ENCODE measurements at places on chromosomes 16 and 17. TPM values are rescaled to one million over a fixed set of nuclear protein-coding genes. Genes with fewer than 3 reads are reported as not detected.

GRCh38 chr17:39212195-39212810 lies 12.2 kb downstream of the RPL19 start:
- no peak overlapping the region for H3K27ac ChIP-seq
- no peak overlapping the region for H3K4me3 ChIP-seq
- no peak for DNase-seq
- H3K36me3 ChIP-seq, result no peaks in the 10 kb centered on the region

GRCh38 chr17:82330322-82331239 lies 3.0 kb downstream of the SECTM1 start:
- H3K27ac ChIP-seq, result no peak overlapping the region
- no peaks in the 10 kb centered on the region for H3K36me3 ChIP-seq
- peaks cover 6% of the 10 kb centered on the region for H3K27me3 ChIP-seq
- H3K4me3 ChIP-seq, result no peak overlapping the region
- H3K4me1 ChIP-seq, result peaks cover 17% of the 10 kb centered on the region

The HSD11B2 gene
- polyA plus RNA-seq, result not detected

The GLIS2 gene
- not detected for polyA plus RNA-seq

- no peaks in the 10 kb centered on the region for H3K4me1 ChIP-seq
- no peak overlapping the region for H3K4me3 ChIP-seq
- DNase-seq, result no peak
- H3K27ac ChIP-seq, result no peak overlapping the region
These were observed 11.1 kb downstream of the ZNF385C start for GRCh38 chr17:42087042-42087701.

The ITGAX gene
- polyA plus RNA-seq, result 47.9 TPM

GRCh38 chr17:80957461-80957941 lies 34.1 kb upstream of the CHMP6 start:
- peaks cover 1% of the 10 kb centered on the region for H3K4me1 ChIP-seq
- H3K27me3 ChIP-seq, result no peaks in the 10 kb centered on the region
- H3K27ac ChIP-seq, result no peak overlapping the region
- DNase-seq, result no peak

GRCh38 chr16:82011199-82011641 lies at the start of gene SDR42E1:
SDR42E1 (minus strand) TSS chr16:82011470; CDS start chr16:82000858, 10,612 bp downstream.
- peak; percentile 53 for DNase-seq
- peak within 1 kb of the TSS; percentile 73 for H3K27ac ChIP-seq
- H3K27me3 ChIP-seq, result peaks cover 13% of the 10 kb centered on the region
- peaks cover 21% of the 10 kb centered on the region for H3K4me1 ChIP-seq

DNA sequence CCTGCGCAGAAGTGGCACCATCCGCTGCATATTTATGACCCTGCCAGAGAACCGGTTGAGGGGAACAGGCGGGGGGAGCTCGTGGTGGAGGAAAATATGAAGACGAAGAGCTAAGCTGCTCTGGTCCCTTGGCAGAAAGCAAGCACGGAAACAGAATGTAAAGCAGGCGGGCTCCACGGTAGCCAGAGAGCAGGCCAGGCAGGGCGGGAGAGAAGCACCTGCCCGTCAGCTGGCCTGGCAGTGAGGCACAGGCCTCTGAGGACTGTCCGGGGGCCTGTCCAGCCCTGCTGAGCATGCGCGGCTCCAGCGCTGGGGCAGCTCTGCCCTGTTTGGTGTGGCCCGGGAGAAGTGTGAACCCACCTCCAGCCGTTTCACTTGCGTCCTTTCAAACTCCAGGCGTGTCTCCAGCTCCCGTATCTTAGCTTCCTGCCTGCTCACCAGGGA lies 46.7 kb downstream of the PIPOX start:
- peaks cover 39% of the 10 kb centered on the region for H3K36me3 ChIP-seq
- no peaks in the 10 kb centered on the region for H3K4me1 ChIP-seq
- H3K4me3 ChIP-seq, result no peak overlapping the region
- no peak overlapping the region for H3K27ac ChIP-seq

DNA sequence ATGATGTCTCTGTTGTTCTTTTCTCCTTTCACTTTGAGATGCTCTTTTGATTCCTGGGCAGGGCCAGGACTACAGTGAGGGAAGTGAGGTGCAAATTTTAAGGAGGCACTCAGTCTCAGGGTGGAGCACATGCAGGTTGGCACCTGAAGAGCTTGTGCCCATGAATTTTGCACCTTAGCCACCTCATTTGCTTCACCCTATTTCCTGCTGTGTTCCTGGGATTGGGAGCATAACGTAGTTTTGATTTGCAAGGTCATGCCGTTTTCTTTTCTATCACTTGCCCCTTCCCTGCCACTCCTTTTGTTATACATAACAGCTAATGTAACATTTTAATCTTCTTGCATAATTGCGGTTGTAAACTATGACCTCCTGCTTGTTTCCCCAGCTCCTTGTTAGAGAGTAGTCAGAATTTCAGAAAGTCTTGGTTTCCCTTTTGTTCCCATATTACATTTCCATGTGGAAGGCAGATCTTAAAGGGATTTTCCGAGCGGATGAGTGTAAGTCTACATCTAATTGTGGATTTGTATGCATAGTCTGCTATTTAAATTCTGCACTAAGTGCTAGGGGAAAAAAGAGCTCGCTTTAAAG lies 9.8 kb downstream of the PMFBP1 start:
- H3K4me3 ChIP-seq, result no peak overlapping the region
- DNase-seq, result no peak
- H3K27ac ChIP-seq, result no peak overlapping the region
- H3K4me1 ChIP-seq, result no peaks in the 10 kb centered on the region
- peaks cover under 1% of the 10 kb centered on the region for H3K27me3 ChIP-seq

GRCh38 chr17:32689348-32689747 lies 187.6 kb downstream of the MYO1D start:
- peaks cover 20% of the 10 kb centered on the region for H3K4me1 ChIP-seq
- no peak overlapping the region for H3K4me3 ChIP-seq
- peaks cover under 1% of the 10 kb centered on the region for H3K27me3 ChIP-seq
- DNase-seq, result no peak

GRCh38 chr16:78155791-78156345 lies 56.4 kb downstream of the WWOX start:
- no peaks in the 10 kb centered on the region for H3K27me3 ChIP-seq
- no peaks in the 10 kb centered on the region for H3K36me3 ChIP-seq
- no peak overlapping the region for H3K27ac ChIP-seq
- no peak overlapping the region for H3K4me3 ChIP-seq

DNA sequence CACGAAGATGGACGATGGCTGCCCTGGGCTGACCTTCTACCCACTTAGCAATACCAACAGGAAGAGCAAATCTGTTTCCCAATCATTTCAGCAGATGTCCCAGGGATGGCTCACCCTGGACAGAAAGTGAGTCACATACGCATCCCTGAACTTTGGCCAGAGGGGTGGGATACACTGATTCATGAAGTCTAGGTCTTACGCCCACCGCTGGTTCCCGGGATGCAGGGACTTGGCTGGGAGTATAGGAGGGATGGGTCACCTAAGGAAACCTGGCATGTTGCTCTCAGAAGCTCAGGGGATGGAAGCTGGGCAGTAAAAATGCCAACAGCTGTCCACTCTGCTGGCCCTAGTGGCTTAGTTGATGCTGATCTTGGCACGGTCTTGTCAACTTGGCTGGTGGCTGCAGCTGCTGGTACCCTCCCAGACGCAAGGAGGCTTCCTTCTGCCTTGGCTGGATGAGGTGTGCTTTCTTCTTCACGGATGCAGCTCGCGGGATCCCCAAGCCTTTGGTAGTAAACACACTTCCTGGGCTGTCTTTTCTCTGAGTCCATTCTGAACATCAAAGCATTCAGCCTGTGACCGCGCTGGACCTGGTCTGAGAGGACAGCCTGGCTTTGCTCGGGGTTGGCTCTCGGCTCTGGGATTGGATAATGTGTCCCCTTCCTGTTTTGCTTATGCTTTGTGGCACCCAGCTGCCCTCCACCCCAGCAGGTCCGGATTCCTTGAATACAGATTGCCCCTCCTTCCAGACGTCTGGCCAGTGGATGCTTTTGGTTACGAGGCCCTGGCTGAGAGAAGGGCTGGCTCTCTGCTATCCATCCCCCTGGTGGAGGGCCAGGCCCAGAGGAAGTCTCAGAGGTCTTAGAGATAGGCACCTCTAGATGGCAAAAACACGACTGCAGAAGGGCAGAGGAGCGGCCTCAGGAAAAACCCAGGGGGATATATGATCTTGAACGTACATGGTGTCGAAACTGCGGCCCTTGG lies 71.5 kb downstream of the RAP1GAP2 start:
- no peak for DNase-seq
- no peaks in the 10 kb centered on the region for H3K36me3 ChIP-seq
- peaks cover 4% of the 10 kb centered on the region for H3K27me3 ChIP-seq
- H3K4me3 ChIP-seq, result peak overlapping the region; percentile 27

GRCh38 chr17:77863814-77864161 lies 94.7 kb upstream of the TNRC6C start:
- H3K27ac ChIP-seq, result peak overlapping the region; percentile 96
- H3K4me3 ChIP-seq, result peak overlapping the region; percentile 91
- H3K27me3 ChIP-seq, result peaks cover 6% of the 10 kb centered on the region
- H3K36me3 ChIP-seq, result peaks cover 4% of the 10 kb centered on the region

The PARD6A gene
- 17.9 TPM for polyA plus RNA-seq

GRCh38 chr16:50329446-50330189 lies 39.2 kb downstream of the BRD7 start:
- H3K4me1 ChIP-seq, result peaks cover 74% of the 10 kb centered on the region
- peak overlapping the region; percentile 70 for H3K4me3 ChIP-seq
- peak overlapping the region; percentile 99 for H3K27ac ChIP-seq
- H3K36me3 ChIP-seq, result peaks cover 23% of the 10 kb centered on the region
- H3K27me3 ChIP-seq, result peaks cover 2% of the 10 kb centered on the region
- DNase-seq, result peak; percentile 76

DNA sequence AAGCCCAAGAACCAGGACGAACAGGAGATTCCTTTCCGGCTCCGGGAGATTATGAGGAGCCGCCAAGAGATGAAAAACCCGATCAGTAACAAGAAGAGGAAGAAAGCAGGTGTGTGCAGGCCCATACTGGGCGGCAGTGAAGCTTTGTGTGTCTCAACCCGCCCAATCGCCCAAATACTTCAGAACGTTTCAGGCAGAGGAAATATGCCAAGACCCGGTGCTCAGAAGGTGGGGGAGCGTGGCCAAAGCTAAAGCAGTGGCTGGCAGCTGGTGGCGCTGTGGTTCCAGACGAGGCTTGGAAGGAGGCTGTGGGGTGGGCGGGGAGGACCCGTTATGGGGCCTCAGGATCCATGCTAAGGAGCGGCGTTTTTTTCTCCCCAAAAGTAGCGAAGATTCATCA lies 1.2 kb downstream of the CCDC137 start:
- H3K36me3 ChIP-seq, result no peaks in the 10 kb centered on the region
- H3K4me3 ChIP-seq, result peak overlapping the region; percentile 95
- H3K27me3 ChIP-seq, result peaks cover 4% of the 10 kb centered on the region
- H3K27ac ChIP-seq, result peak overlapping the region; percentile 87
- H3K4me1 ChIP-seq, result peaks cover 28% of the 10 kb centered on the region

GRCh38 chr17:72890711-72891110 lies 201.8 kb downstream of the SLC39A11 start:
- DNase-seq, result no peak
- H3K36me3 ChIP-seq, result peaks cover 42% of the 10 kb centered on the region

GRCh38 chr17:5800131-5800530 lies 215.8 kb upstream of the NLRP1 start:
- no peaks in the 10 kb centered on the region for H3K36me3 ChIP-seq
- H3K27me3 ChIP-seq, result peaks cover 5% of the 10 kb centered on the region
- no peak overlapping the region for H3K27ac ChIP-seq
- DNase-seq, result no peak
- H3K4me3 ChIP-seq, result no peak overlapping the region

- no peak overlapping the region for H3K4me3 ChIP-seq
- DNase-seq, result no peak
- H3K27ac ChIP-seq, result no peak overlapping the region
- peaks cover 35% of the 10 kb centered on the region for H3K36me3 ChIP-seq
- no peaks in the 10 kb centered on the region for H3K4me1 ChIP-seq
These were observed 10.2 kb upstream of the TXNDC11 start for GRCh38 chr16:11752856-11753255.

DNA sequence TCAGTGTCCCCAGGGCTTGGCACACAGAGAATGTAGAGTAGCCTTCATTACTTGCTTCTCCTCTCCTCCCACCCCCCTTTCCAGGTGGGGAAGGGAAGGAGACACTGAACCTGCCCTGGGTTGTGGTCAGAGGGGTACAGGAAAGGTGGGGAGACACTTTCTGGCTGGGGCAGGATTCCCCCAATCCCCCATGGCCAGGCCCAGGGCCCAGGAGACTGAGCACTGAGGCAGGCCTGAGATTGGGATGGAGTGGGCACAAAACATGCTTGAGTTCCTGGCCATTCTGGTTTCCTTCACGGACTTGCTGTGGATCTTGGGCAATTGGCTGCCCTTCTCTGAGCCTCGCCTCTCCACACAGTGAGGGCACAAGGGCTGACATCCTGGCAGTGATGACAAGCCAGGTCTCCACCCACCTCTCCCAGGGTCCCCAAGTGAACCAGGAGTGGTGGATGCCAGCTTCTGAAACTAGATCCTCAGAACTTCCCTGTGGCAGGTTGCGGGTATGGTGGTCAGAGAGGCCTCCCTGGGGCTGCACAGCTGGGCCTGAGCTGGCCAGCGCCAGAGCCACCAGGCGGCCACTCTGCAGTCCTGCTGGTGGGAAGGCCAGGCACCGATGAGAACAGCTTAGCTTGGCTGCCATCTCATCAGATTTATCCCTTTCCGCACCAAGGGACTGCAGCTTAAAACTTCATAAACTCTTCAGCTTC lies 9.3 kb downstream of the ZNF629 start:
- no peak for DNase-seq
- H3K27ac ChIP-seq, result no peak overlapping the region
- H3K36me3 ChIP-seq, result peaks cover 11% of the 10 kb centered on the region
- peaks cover 23% of the 10 kb centered on the region for H3K4me1 ChIP-seq
- H3K27me3 ChIP-seq, result peaks cover 3% of the 10 kb centered on the region

The PPY gene
- polyA plus RNA-seq, result not detected

- DNase-seq, result no peak
- no peak overlapping the region for H3K4me3 ChIP-seq
- no peak overlapping the region for H3K27ac ChIP-seq
- peaks cover 1% of the 10 kb centered on the region for H3K36me3 ChIP-seq
These were observed 13.3 kb upstream of the FOXF1 start for GRCh38 chr16:86496929-86497461.

The NMRAL1 gene
- polyA plus RNA-seq, result 60.7 TPM

- peak overlapping the region; percentile 99 for H3K27ac ChIP-seq
- H3K4me3 ChIP-seq, result peak overlapping the region; percentile 89
- peaks cover 4% of the 10 kb centered on the region for H3K36me3 ChIP-seq
- peak; percentile 79 for DNase-seq
These were observed 58.2 kb upstream of the RPH3AL start for GRCh38 chr17:410543-411401.

The ITGAD gene
- 0.27 TPM for polyA plus RNA-seq

GRCh38 chr17:13917634-13918033 lies 151.7 kb upstream of the COX10 start:
- no peaks in the 10 kb centered on the region for H3K4me1 ChIP-seq
- H3K27ac ChIP-seq, result no peak overlapping the region
- H3K36me3 ChIP-seq, result peaks cover 7% of the 10 kb centered on the region
- H3K4me3 ChIP-seq, result no peak overlapping the region
- DNase-seq, result no peak
- H3K27me3 ChIP-seq, result no peaks in the 10 kb centered on the region

The CLEC18A gene
- polyA plus RNA-seq, result not detected

The ZNF232 gene
- polyA plus RNA-seq, result 9.8 TPM
